ENCODE measurements at places on chromosomes 3 and 15.

- no peak for DNase-seq
Observed at GRCh38 chr15:84112025-84112424, 123.5 kb upstream of the GOLGA6L4 start.

DNA sequence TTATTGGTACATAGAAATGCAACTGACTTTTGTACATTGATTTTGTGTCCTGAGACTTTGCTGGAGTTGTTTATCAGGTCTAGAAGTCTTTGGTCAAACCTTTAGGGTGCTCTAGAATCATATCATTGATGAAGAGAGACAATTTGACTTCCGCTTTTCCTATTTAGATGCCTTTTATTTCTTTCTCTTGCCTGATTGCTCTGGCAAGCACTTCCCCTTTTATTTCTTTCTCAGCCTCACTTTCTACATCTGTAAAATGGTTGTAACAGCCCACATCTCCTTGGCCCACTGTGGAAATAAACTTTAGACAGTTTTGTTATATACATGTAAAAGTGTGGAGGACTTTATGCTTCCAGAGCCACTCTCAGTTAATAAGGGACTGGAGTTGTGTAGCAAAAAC lies 14.0 kb downstream of the PLA1A start:
- DNase-seq: no peak

GRCh38 chr15:64842096-64842939 lies 603 bp downstream of the PLEKHO2 start:
- DNase-seq: no peak

- no peak for DNase-seq
Observed at GRCh38 chr3:29521293-29521692, 240.4 kb downstream of the RBMS3 start.

DNA sequence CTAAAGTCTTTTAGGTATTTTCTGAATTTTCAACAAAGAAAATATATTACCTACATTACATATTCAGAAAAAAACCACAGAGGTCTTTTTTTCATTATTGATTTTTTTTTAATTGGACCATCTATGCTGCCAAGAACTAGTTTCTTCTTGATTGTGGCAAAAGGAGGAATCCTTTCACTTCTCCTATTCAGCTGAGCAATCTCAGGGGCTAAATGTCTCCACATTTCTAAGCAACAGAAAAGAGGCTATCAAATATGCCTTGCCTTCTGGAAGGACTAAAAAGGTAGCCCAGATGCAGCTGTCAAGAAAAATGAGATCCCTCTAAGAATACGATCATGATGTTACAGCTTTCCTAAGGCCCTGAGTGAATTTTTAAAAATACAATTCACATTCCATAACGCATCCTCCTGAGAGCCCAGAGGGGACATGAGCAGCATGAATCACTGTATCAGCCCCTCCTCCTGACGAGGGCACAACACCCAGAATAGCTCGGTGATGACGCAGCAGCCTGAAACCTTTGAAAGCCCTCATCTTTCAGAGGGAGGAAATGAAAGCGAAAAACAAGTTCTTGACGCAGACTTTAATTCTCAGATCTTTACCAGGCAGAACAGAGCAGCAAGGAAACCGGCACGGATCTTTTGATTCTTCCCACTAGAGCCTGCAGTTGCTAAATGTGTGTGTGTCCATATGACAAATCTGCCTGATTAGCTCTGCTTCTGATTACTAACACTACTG lies 24.6 kb downstream of the RUBCN start:
- no peak for DNase-seq
